ENCODE measurements at places on chromosomes 2 and 18.
A peak's percentile ranks its signal among the peaks of the same experiment; 100 is the strongest.

DNA sequence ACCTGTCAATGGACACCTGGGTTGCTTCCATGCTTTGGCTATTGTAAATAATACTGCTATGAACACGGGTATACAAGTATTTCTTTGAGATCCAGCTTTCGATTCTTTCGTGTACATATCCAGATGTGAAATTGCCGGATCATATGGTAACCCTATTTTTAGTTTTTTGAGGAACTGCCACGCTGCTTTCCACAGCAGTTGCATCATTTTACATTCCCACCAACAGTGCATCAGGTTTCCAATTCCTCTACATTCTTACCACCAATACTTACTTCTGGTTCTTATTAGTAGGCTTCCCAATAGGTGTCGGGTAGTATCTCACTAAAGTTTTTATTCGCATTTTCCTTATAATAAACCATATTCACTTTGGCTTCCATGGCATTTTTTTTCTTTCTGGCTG is 69.6 kb downstream of the PID1 start:
- no peak for DNase-seq

- DNase-seq = no peak
Measured at GRCh38 chr18:41060967-41061366, 894.1 kb upstream of the PIK3C3 start.

- no peak for DNase-seq
Measured at GRCh38 chr2:146489386-146489785, 1355.4 kb upstream of the ACVR2A start.

DNA sequence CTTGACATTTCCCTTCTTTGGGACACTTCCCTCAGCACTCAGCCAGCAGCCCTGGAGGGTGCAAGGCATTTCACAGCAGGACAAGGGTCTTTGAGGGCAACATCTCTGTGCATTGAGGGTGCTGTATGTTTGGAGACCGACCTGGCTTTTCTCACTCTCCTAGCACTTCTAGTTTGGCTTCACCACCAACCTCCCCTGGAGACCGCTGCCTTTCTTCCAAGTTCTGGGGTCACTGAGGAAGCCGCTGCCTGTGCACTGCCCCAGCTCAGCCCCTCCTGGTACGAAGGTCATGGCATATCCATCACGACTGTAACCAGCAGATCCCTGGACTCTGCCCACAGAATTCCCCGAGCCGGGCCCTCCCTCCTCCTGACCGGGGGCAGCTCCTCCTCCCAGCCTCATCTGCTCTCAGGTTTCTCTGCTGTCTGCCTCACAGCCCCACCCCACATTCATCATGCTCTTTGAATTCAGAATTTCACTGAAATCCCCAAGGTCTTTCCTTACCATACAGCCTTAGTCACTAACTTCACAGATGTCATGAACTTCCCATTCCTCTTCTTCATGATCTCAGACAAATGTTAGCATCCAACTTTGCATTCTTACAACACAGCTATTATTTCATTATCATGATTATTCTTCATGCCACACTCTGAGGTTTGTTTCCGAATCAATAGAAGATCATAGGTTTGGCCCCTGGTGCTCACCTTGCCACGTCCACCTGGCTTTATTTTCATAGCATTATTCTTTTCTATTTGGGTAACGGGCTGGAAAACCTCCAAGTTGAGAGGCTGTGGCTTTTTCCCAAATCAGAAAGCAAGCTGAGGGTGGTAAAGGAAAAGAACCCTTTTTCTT is 113.0 kb upstream of the COPS8 start:
- DNase-seq = no peak

GRCh38 chr2:127917916-127918315 is 32.2 kb upstream of the AMMECR1L start:
- no peak for DNase-seq

- DNase-seq = no peak
Measured at GRCh38 chr2:120461546-120462537, 115.9 kb downstream of the INHBB start.

DNA sequence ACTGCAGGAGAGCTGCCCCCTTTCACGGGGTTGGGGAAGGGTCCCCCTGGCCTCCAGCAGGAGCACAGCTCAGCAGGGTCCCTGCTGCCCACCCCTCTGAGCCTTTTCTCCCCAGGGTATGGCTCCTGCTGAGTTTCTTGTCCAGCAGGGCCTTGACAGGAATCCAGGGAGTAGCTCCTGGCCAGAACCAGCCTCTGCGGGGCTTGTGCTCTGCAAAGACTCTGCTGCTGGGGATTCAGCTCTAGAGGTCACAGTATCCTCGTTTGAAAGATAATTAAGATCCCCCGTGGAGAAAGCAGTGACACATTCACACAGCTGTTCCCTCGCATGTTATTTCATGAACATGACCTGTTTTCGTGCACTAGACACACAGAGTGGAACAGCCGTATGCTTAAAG is 21.2 kb downstream of the FOSL2 start:
- DNase-seq = no peak

GRCh38 chr18:59649591-59649990 is 47.6 kb downstream of the CCBE1 start:
- no peak for DNase-seq

- DNase-seq = peak; percentile 48
Measured at GRCh38 chr18:30970196-30970816, 72.2 kb downstream of the DSC3 start.

Measured in NCI-H460 (cell line).